ENCODE measurements at places on chromosomes 7 and 10.

- no peak for DNase-seq
These were observed 155.6 kb downstream of the TAX1BP1 start for GRCh38 chr7:27895551-27895950.

- DNase-seq, result no peak
These were observed 59.3 kb upstream of the RNF148 start for GRCh38 chr7:122762071-122762470.

GRCh38 chr10:69096045-69096444, 8.1 kb downstream of the SRGN start:
- DNase-seq, result no peak

DNA sequence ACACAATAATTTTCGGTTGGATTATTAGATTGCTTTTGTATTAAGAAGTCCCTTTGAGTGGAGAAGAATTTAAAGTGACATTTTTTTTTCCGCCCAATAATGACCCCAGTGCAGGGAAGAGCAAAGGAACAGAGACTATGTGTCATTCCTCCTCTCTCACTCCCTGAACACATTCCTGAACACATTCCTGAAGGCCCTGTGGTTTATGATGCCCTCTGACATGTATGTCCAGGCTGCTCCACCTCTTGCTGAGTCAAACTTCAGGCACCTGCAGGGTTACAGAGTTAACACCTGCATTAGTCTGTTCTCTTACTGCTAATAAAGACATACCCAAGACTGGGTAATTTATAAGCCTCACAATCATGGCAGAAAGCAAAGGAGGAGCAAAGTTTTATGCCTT, 704.0 kb upstream of the LRRN3 start:
- no peak for DNase-seq

DNA sequence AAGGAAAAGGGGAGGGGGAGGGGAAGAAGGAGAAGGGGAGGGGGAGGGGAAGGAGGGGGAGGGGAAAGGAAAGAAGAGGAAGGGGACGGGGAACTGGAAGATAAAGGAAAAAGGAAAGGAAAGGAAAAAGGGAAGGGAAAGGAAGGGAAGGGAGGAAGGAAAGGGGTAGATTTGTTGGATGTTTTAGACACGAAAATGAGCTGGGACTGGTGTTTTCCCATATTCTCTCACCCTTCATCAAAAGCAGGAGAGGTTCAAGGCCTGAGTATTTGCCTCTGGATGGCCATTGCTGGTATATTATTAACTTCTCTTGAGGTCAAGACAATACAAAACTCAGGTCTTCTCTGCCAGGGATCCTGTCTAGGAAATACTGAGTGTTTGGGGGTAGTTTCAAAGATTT, 652.7 kb downstream of the ANKRD7 start:
- no peak for DNase-seq

DNA sequence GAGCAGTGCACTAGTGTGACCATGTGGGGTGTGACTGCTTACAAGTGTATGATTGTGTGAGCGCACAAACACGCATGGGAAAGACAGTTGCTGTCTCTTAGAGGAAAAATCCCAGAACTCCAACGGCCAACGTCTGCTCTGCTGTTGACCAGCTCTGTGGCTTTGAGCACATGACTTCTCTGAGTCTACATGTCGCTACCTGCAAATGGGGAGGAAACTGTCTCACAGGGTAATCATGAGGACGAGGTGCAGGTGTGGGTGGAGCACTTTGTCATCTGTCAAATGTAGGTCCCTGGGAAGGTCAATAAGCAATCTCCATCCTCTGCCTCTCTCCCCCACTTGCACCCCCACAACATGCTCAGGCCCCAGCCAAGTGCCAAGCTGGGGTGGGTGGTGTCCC, 31.2 kb upstream of the TLX1 start:
- no peak for DNase-seq

DNA sequence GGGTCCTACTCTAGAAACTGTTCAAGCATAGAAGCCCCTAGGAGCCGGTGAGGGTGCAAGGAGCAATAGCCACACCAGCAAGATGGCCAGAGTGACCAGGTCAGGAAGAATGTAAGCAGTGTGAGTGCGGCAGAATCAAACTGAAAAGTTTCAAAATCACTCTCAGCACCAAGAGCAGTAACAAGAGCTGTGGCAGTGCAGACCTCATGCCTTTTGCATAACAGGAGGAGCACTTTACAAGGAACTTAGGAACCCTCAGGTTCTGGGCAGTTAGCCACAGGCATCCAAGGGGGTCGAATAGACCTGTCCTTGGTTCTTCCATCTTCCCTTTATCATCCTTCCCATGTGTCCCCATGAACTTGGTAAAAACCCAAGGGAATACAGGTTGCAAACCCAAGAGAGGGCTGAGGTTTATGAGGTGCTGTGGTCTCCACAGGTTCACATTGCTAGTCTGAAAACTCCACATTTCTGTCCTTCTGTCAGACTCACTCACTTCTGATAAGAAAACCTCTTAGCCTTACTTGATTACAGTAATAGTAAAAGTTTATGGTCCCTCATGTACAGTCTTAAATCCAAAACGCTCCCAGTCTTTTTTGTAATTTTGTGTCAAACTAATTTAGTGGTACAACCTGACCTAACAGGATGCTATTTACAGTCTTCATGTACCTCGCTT, 78.4 kb downstream of the PON1 start:
- no peak for DNase-seq

Measured in NCI-H1694 treated with DMSO at 0.1 percent for 48 hours (cell line).